Activated CD4-positive, alpha-beta memory T cell treated with anti-CD3 and anti-CD28 coated beads for 36 hours (primary cell): ENCODE measurements at places on chromosomes 2 and 18. TPM values are rescaled to one million over a fixed set of nuclear protein-coding genes. Genes with fewer than 3 reads are reported as not detected.

DNA sequence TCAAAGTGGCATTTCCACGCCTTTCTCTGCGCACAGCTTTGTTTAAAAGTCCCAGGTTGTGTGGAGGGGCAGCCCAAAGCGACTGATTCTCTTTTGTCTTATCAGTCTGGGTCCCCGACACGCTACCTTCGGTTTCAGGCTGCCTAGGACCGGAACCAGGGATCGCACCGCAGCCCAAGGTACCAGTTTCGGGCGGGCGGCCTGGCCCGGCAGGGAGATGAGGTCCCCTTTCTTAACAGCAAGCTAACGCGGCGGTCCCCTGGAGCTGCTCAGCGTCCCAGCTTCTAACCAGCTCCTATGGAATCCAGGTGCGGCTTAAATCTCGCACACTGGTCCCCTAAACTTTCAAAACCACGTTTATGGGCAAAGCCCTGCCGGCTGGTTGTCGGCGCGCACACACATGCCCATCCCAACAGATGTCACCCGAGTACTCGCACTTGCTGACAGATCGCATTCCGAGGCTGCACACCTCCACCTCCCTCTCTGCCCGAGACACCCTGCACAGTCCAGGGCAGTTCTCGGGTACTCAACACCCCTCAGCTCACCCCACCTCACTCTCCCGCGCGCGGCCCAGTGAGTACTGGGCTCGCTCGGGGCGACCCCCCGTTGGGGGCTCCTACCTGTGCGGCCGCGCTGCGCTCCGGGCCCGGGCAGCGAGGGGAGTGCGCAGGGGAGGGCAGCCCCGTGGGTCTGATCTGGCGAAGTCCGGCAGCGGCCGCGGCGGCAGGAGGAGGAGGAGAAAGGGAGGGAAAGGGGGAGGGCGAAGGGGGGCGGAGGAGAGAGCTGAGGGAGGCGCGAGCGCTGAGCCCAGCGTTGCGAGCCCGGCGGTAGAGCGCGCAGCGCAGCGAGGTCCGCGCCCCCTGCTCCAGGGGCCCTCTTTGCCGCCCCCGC, at the start of gene EFEMP1:
Gene EFEMP1, minus strand, starts transcription at position 692 of the 891 bp plus-strand sequence. CDS start 1,342 bp downstream, outside the sequence.
- no peak for DNase-seq

- no peak for DNase-seq
Observed at GRCh38 chr2:28663359-28663758, 88.3 kb upstream of the PPP1CB start.

Gene KRTCAP3
- 5.4 TPM for total RNA-seq

DNA sequence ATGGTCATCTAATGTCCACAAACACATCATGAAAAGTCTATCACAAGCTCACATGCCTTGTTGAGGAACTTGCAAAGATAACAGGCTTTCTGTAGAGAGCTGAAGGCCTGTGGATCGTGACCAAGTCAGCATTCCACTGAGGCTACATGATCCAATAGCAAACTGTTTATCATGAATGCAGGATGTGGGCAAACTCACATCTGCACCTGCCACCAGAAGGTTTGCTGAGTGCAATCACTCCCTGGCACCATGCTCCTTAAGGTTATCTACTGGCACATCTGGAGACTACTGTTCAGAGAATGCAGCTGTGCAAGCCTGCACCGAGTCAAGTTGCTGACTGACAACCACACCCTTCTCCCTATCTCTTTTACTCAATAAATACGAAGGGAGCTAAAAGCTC, 67.3 kb upstream of the ACAA2 start:
- no peak for DNase-seq

Gene LYG2
- not detected for total RNA-seq

Gene TXNDC2
- not detected for total RNA-seq

Gene ABCA12
- not detected for total RNA-seq

DNA sequence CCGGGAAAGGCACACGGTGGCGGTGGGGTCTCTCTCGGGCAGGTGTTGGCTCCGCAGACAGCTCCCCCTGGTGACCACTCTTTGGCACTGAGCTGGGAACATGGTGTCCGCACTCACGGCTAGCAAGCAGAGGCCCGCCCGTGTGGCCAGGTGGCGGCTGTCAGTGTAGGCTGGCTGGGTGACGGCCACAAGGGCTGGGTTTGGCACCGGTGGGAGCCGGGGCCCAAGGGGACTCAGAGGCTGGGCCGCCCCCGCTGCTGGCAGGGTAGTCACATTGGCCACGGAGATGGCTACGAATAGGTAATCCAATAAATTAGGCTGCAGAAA, 1071.7 kb downstream of the RPIA start:
- peak; percentile 8 for DNase-seq

GRCh38 chr2:172931256-172931894, 144.3 kb upstream of the MAP3K20 start:
- no peak for DNase-seq
